ENCODE measurements at places on chromosomes 6 and 20. TPM values are rescaled to one million over a fixed set of nuclear protein-coding genes. Genes with fewer than 3 reads are reported as not detected.

BHLHE23 gene
- not detected for total RNA-seq

SULF2 gene
- total RNA-seq: 64.6 TPM

GNAS-AS1 gene
- total RNA-seq: 0.11 TPM

BCAS1 gene
- total RNA-seq: not detected

BTN2A1 gene
- 8.6 TPM for total RNA-seq

MAS1 gene
- not detected for total RNA-seq

KAT14 gene
- total RNA-seq: 10.4 TPM

HRH3 gene
- total RNA-seq: not detected

BANF2 gene
- not detected for total RNA-seq

PSMB9 gene
- total RNA-seq: 53.5 TPM

ENPP1 gene
- 2.5 TPM for total RNA-seq
